Stimulated activated CD4-positive, alpha-beta T cell treated with anti-CD3 and anti-CD28 coated beads, Interleukin-15, amount 100 ng/mL, for 48 hours (primary cell): ENCODE measurements at places on chromosomes 2 and 18.

GRCh38 chr2:231615058-231615671, 22.5 kb downstream of the TEX44 start:
- no peak for DNase-seq

- DNase-seq, result no peak
Measured at GRCh38 chr2:148725564-148725963, 81.0 kb downstream of the EPC2 start.

DNA sequence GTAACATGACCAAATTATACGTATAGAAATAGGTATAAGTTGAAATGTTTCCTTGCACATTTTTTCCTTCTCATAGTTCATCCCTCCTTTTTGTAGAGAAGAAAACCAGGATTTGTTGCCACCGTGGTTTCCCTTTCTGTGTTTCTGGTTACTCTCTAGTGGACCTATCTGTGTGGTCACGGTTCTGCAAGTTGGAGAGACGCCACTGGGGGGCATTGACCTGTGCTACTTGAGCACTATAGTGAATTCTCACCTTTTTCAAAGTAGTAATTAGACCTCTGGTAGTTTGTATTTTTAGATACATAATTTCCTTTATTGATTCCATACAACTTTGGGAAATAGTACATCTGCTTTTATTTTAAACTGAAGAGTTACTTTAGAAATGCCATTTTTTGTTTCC, 444.8 kb downstream of the PTPRM start:
- no peak for DNase-seq

DNA sequence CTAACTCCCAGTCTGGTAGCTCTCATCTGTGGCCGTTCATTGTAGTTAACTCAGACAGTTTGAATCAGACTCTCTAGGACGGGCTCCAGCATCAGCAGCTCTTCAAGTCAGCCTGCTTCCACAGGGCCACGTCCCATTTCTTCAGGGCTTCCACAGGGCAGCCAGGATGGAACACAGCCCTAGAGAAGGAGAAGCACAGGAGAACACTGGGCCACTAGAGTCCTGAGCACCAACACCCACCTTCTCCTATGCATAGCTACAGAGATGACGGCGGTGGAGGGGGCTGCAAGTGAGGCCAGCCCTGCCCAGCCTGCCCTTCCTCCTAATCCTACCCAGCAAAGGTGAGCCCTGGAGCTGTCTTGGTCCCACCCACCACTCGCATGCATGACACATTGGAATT, 10.2 kb upstream of the TEX261 start:
- no peak for DNase-seq

DNA sequence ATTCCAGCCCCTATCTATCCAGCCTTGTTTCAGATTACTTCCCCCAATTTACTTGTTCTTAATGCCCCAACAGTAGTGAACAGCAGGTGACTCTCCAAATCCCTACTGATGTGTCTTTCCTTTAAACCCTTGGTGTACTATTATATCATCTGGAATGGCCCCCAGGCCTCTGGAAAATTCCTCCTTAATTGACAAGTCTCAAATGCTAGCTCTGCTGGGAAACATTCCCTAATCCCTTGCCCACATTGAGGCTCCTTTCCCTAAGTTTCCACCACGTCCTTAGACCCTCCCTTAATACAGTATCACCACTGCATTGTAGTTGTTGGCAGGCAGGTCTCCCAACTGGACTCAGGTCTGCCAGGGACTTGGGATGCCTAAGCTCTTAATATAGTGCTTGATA, 41.0 kb downstream of the MYO3B start:
- no peak for DNase-seq

GRCh38 chr2:151247432-151247831, 14.2 kb downstream of the RBM43 start:
- no peak for DNase-seq

GRCh38 chr2:56021579-56021978, 98.0 kb upstream of the EFEMP1 start:
- DNase-seq, result no peak

GRCh38 chr2:113041871-113042270, 10.8 kb downstream of the IL36B start:
- DNase-seq, result no peak

DNA sequence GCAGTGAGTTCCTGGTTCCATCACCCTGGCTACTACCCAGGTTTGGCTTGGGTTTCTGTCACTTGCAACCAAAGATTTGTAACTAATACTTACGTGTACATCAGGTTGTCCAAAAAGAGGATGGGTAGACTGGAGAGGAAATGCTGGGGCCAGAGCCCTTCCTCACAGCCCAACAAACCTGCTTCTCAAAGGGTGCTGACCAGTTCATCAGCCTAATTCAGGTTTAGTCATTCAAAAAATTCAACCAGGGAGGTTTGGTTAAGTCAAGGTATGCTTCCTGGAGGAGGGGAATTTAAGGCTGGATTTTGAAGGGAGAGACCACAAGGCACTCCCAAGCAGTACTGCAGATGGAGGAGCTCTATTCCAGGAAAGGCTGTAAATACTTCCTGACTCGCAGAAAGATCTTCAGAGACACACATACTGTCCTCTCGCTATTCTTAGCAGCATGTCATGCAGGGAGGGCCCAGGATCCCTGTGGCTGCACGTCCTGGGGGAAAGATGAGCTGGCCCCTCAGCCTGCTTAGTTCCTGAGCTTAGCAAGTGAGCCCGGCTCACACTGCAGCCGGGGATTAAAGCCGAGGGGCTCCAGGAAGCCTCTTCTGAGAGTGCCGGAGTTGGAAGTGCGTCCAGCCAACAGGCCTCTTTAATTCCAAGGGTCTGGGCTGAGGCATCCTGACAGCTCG, 40.0 kb upstream of the BIN1 start:
- no peak for DNase-seq

DNA sequence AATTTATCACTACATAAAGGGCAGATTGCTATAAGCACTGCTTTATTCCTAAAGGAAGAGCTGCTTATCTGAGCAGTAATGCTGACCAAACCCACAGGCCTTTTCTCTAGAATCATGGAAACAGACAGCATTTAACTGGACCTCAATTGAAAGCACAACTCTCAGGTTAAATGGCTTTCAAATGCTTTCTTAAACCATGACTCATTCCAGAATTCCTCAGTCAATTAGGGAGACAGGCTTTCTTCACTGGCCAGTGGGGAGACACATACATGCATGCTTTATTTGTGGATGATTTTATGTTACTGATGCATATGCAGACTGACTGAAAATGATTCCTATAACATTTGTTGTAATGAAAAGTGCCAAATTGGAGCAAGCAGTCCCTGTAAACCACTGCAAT, 114.6 kb downstream of the ACVR1 start:
- no peak for DNase-seq

DNA sequence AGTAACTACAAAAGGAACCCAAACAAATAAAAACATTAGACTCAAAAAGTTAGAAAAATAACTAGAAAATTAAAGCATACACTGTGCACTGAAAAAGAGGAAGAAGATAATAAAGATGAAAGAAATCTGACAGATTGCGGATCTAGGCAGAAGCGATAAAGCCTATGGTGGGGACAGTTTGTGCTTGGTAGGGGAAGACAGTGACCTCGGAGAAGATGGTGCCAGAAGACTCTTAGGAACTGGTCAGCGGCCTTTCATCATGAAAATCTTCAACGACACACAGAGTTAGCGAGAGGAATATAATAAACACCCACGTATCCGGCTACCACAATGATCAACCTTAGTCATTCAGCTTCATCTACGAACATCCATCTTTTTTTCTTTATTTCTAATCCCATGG, 180.5 kb downstream of the HDAC4 start:
- DNase-seq, result no peak

- DNase-seq, result no peak
Measured at GRCh38 chr2:176139661-176140512, 10.4 kb downstream of the HOXD8 start.

- no peak for DNase-seq
Measured at GRCh38 chr2:74873678-74874640, 40.0 kb downstream of the HK2 start.

- DNase-seq, result no peak
Measured at GRCh38 chr2:7437716-7438632, 520.8 kb downstream of the RNF144A start.

DNA sequence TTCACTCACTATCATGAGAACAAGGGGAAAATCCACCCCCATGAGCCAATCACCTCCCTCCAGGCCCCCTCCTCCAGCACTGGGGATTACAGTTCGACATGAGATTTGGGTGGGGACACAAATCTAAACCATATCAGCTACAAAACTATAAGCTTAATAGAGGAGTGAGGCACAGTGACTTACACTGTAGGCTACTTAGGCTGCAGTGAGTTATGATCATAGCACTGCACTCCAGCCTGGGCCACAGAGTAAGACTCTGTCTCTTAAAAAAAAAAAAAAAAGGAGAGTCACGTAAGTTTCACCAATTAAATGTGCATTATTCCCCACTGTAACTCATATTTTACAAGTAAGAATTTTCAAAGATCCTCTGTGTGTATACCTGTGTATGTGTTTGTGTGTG, 26.2 kb upstream of the COLEC12 start:
- no peak for DNase-seq

GRCh38 chr2:231614559-231615057, 21.9 kb downstream of the TEX44 start:
- DNase-seq, result peak; percentile 24

- no peak for DNase-seq
Measured at GRCh38 chr2:27622921-27623384, 5.9 kb downstream of the CCDC121 start.

GRCh38 chr2:234419726-234420125, 77.2 kb downstream of the ARL4C start:
- no peak for DNase-seq

- DNase-seq, result no peak
Measured at GRCh38 chr2:237167038-237167437, 81.3 kb downstream of the COPS8 start.

DNA sequence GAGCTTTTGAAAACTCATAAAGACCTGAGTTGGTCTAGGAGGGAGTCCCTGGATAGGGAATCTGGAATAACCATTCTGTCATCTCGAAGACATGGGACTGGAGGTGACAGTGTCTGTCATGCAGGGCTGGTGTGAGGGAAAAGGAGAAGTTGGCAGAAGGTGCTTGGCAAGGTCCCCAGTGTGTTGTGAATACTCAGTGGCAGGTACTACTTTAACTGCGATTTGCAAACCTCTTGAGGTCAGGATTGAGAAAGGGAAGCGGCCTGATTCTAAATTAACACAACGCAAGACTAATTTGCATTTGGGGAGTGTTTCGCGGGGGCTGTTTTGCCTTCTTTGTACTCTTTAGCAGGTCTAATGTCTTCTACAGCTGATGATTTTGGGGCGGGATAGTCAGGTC, 77.0 kb upstream of the TMEM200C start:
- DNase-seq, result no peak

DNA sequence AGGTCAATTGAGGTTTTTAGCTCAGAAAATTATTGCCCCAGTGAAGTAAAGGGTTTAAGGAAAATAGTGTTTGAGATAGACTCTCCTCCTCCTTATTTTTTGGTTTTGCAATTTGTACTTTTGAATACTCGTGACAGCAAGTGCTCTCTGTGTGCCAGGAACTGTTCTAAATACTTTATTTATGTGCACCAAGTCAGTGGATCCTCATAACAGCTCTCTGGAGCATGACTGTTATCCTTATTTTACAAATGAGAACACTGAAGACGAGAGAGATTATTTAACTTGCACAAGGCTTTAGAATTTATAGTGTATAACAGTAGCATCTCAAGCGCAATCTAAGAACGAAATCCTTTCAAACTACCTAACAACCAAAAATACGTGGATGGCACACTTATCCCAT, 24.7 kb downstream of the BABAM2 start:
- no peak for DNase-seq

- DNase-seq, result no peak
Measured at GRCh38 chr2:143333168-143333791, 204.1 kb downstream of the ARHGAP15 start.

DNA sequence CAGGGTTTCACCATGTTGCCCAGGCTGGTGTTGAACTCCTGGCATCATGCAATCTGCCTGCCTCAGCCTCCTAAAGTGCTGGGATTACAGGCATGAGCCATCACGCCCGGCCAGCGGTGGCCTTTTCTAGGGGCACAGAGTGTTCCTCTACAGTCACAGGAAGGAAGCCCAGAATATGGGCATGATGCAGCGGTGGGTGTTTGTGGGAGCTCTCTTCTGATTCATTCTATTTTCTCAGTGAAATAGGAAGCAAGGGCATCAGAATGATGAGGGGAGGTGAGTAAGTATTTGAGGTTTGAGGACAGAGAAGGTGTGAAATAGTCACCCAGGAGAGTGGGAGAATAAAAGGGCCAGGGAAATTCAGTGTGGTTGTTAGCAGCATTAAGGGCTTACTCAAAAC, 70.3 kb upstream of the PSME4 start:
- DNase-seq, result peak; percentile 64

GRCh38 chr2:179017773-179018357, 32.1 kb downstream of the CCDC141 start:
- no peak for DNase-seq

- DNase-seq, result no peak
Measured at GRCh38 chr2:96869281-96869821, 529 bp downstream of the SEMA4C start.

- no peak for DNase-seq
Measured at GRCh38 chr2:124698979-124699565, 674.0 kb downstream of the CNTNAP5 start.

DNA sequence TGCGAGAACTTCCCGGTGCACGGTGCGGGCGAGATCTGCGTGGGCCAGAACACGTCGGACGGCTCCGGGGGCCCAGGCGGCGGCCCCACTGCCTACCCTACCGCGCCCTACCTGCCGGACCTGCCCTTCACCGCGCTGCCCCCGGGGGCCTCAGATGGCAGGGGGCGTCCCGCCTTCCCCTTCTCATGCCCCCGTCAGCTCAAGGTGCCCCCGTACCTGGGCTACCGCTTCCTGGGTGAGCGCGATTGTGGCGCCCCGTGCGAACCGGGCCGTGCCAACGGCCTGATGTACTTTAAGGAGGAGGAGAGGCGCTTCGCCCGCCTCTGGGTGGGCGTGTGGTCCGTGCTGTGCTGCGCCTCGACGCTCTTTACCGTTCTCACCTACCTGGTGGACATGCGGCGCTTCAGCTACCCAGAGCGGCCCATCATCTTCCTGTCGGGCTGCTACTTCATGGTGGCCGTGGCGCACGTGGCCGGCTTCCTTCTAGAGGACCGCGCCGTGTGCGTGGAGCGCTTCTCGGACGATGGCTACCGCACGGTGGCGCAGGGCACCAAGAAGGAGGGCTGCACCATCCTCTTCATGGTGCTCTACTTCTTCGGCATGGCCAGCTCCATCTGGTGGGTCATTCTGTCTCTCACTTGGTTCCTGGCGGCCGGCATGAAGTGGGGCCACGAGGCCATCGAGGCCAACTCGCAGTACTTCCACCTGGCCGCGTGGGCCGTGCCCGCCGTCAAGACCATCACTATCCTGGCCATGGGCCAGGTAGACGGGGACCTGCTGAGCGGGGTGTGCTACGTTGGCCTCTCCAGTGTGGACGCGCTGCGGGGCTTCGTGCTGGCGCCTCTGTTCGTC, 1.7 kb downstream of the FZD7 start:
- DNase-seq, result no peak
